ENCODE measurements at places on chromosomes 3 and 15. TPM values are rescaled to one million over a fixed set of nuclear protein-coding genes. Genes with fewer than 3 reads are reported as not detected.

- DNase-seq, result no peak
These were observed 622.8 kb upstream of the AGTR1 start for GRCh38 chr3:148074946-148075345.

DNA sequence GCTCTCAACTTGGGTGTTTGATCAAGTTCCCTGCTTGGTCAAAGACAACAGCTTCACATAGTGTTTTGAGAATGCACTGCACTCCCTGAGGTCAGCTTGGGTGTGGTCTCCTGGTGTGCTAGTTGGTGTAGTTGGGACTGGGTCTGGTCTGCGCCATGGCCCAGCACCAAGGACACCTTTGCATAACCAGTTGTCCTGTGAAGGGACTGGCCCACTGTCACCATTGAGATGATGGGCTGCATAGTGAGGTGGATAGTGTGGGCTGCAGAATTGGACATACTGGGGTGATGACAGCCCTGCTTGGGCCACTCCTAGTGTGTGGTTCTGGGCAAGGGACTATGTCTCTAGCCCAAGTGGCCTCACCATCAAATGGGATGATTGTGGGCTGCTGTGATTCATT lies 9.5 kb downstream of the RPSA start:
- no peak for DNase-seq

- no peak for DNase-seq
These were observed 206.8 kb downstream of the CD47 start for GRCh38 chr3:107884028-107884427.

GRCh38 chr15:96339619-96340347 lies 9.3 kb downstream of the NR2F2 start:
- no peak for DNase-seq

DNA sequence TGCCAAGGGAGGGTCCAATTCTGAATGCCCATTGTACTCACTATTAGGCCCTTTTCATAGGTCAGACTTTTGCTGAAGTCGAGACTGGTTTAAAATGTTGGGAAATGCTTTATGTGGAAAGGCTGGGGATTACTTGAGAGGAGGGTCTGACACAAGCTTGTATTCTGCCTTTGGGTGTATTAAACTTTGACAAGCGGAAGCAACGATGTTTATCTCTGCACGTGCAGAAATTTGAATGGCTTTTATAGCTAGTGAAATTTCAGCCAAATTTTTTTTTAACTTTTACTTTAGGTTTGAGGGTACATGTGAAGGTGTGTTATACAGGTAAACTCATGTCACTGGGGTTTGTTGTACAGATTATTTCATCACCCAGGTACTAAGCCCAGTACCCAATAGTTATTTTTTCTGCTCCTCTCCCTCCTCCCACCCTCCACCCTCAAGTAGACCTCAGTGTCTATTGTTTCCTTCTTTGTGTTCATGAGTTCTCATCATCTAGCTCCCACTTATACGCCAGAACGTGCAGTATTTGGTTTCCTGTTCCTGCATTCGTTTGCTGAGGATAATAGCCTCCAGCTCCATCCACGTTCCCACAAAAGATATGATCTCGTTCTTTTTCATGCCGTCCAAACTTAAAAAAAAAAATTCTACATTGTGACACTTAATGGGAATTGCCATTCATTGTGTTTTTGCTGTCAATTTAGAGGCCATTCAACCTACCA lies 223.0 kb upstream of the BHLHE40 start:
- DNase-seq, result no peak

- no peak for DNase-seq
These were observed 23.0 kb upstream of the MUSTN1 start for GRCh38 chr3:52857864-52858263.

GRCh38 chr3:52174896-52175295 lies 20.7 kb upstream of the POC1A start:
- no peak for DNase-seq

DNA sequence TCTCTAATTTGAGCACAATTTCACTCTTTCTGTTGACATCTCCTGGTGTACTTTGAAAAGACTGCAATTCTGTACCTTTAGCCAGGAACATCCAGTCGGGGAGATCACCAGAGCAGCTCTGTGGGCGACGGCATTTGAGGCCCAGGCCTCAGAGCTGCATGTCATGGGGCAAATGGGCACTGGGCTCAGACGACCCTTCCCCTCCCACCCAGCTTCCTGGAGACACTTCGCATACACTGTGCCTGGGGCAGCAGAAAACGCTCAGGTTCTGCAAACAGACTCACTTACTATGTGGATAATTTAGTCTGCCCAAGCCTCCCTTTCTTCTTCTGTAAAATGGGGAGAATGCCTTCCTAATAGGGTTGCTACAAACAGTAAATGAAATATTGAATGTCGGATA lies 96.9 kb downstream of the HMG20A start:
- DNase-seq, result no peak

- DNase-seq, result no peak
These were observed 12.7 kb downstream of the SEC61A1 start for GRCh38 chr3:128064962-128065361.

GRCh38 chr15:68776477-68777270 lies 44.0 kb downstream of the ANP32A start:
- DNase-seq, result no peak

DNA sequence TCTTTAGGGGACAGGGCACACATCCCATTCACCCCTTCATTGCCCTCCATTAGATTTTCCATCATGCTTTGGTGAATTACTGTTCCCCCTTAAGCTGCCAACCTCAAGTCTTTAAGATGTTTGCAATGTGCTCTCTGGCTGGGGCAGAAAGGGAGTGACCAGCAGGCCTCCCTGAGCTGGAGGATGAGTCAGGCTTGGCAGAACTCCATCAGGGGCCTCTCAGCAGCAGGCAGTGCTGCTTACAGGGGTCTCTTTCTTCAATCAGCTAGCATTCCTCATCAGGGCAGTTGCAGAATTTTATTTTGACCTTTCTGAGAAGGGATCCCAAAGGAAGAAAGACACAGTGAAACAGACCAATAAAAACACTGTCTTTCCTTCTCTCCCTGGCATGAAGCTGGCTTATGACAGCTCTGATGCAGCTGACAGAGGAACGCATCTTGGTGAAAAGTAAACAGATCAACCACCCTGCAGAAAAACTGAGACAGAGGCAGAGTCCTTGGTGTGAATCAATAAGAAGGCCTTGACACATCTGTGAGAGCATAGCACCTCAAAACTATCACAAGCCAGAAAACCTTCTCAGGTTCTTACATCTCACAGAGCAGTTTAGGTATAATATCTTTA lies 88.7 kb upstream of the MRPL3 start:
- no peak for DNase-seq

- no peak for DNase-seq
These were observed 223.6 kb upstream of the PDZRN3 start for GRCh38 chr3:73848173-73848906.

GRCh38 chr15:66193066-66193465 lies 60.5 kb downstream of the MEGF11 start:
- no peak for DNase-seq

- DNase-seq, result no peak
These were observed 20.9 kb downstream of the SLC51A start for GRCh38 chr3:196237203-196237602.

- DNase-seq, result no peak
These were observed 473 bp downstream of the LSM3 start for GRCh38 chr3:14179114-14179465.

DNA sequence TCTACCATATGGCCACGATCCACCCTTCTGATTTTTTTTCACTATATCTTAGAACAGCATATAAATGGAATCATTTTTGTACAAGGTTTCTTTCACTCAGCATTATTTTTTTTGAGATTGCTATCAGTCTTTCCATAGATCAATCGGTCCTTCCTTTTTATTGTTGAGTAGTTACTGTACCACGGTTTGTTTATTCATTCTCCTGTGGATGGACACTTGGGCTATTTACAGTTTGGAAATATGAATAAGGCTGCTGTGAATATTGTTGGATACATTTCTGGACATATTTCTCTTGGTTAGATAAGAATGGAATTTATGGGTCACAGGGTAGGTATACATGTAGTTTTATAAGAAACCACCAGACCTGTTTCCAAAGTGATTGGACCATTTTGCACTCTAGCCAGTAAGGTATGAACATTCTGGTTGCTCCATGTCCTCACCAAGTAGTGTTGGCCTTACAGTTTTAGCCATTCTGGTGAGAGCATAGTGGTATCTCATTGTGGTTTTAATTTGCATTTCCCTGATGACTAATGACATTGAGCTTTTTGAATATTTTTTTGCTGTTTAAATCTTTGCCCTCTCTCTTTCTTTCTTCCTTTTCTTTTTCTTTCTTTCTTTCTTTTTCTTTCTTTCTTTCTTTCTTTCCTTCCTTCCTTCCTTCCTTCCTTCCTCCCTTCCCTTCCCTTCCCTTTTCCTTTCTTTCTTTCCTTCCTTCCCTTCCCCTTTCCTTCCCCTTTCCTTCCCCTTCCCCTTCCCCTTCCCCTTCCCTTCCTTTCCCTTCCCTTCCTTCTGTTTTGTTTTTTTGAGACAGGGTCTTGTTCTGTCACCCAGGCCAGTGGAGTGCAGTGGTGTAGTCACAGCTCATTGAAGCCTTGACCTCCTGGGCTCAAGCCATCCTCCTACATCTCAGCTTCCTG lies 49.2 kb downstream of the LRRK1 start:
- DNase-seq, result no peak

- DNase-seq, result no peak
These were observed 10.7 kb downstream of the DHX30 start for GRCh38 chr3:47813551-47814177.

DNA sequence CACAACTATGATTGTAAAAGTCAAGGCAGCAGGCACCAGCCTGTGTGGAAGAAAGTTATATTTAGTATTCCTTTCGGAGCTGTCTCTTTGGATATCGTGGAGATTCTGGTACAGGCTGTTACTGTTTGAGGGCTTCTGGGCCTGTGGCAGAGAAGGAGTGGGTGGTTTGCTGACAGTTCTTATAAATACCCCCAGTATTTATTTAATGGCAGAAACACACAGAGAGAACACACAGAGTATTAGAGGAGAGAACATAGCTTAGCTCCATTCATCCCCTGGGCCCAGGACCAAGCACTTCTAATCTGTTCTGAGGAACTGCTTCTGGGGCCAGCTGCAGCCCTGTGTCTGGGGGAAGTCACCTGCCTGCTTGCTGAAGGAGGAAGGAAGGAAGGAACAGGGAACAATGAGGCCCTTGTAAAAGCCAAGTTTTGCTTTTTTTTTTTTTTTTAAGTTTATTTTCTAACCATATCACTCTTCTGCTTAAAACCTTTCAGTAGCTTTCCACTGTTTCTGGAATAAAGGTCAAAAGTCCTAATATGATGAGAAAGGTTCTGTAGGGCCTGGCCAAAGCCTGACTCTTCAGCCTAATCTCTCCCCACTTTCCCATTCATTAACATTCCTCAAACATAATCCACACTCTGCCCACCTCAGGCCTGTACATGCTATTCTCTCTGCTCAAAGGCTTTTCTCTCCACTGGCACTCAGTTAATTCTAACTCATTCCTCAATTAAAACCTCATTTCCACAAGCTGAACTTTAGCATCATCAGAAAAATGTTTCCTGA lies 11.8 kb upstream of the PP2D1 start:
- DNase-seq, result no peak

DNA sequence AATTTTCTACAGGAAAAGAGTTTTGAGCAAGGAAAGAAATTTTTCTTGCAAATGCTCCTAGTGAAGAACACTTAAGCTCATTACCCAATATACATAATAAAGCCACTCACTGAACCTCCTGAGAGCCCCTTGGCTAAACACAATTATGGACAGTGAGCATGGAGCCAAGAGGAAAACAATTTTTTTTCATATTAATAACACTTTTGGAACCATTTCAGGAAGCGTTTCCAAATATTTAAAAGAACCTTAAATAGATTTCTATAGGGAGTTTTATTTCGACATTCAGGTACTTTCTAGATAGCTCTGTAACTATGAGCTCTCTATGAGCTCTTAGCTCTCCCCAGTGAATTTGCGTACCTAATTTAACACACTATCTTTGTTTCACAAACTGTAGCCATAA lies 581.1 kb downstream of the ZNF385D start:
- DNase-seq, result peak; percentile 72

GRCh38 chr3:101216710-101217465 lies 103.5 kb downstream of the IMPG2 start:
- DNase-seq, result no peak

- DNase-seq, result no peak
These were observed 2.6 kb upstream of the HHATL start for GRCh38 chr3:42705058-42705767.

- no peak for DNase-seq
These were observed 50.0 kb upstream of the TSC22D2 start for GRCh38 chr3:150357923-150358607.

DNA sequence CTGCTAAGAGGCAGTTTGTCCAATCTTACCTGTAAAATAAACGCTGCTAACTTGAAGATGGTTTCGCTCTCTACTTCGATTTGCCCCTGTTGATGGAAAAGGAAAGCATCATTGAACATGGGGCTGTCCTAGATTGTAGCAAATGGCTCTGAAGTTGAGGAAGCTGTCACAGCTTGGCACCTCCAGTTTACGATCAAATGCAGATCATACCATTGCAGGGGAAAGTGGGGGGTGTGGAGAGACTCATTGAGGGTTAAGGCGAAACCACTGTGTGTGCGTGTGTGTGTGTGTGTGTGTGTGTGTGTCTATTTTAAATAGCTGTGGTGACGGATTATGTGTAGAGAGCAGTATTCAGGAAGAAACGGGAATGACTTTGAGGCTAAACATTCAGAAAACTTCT lies 127.6 kb upstream of the LMOD3 start:
- DNase-seq, result peak; percentile 28

RPL39L gene
- 8.9 TPM for polyA plus RNA-seq

SNTN gene
- not detected for polyA plus RNA-seq

SLC12A1 gene
- polyA plus RNA-seq, result 0.15 TPM

RPP14 gene
- polyA plus RNA-seq, result 26.0 TPM

GJD2 gene
- 7.0 TPM for polyA plus RNA-seq

LNP1 gene
- 6.7 TPM for polyA plus RNA-seq

HTR3E gene
- not detected for polyA plus RNA-seq

NDUFAF3 gene
- polyA plus RNA-seq, result 50.8 TPM

PXYLP1 gene
- polyA plus RNA-seq, result 19.3 TPM

C3orf62 gene
- 9.0 TPM for polyA plus RNA-seq

MAGEL2 gene
- 19.6 TPM for polyA plus RNA-seq

GOLGA6L9 gene
- 3.9 TPM for polyA plus RNA-seq
